ENCODE measurements at places on chromosomes 7 and 10. TPM values are rescaled to one million over a fixed set of nuclear protein-coding genes. Genes with fewer than 3 reads are reported as not detected.

The CALN1 gene
- not detected for total RNA-seq

The SUMF2 gene
- total RNA-seq = 159 TPM

The PARG gene
- 42.4 TPM for total RNA-seq

The NEBL gene
- total RNA-seq = 7.5 TPM

The FKBP14 gene
- 46.0 TPM for total RNA-seq

The DUSP5 gene
- 29.3 TPM for total RNA-seq

DNA sequence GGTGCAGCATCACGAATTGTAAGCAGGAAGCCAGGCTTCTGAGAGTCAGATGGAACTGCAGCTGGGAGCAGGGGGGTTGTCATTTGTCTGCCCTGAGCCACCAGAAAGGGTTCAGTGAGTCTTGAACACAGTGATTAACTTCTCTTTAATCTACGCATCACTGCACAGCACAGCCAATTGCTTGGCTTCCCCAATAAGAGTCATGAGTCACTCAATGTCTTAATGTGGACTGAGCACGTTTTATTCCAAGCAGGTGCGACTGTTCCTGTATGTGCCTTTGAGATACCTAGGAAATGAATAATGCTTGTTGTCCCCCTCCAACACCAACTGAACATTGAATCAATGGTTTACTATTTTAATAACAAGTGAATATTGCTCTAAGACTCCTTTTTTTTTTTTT is 26.0 kb upstream of the PLEKHA1 start:
- DNase-seq = no peak

DNA sequence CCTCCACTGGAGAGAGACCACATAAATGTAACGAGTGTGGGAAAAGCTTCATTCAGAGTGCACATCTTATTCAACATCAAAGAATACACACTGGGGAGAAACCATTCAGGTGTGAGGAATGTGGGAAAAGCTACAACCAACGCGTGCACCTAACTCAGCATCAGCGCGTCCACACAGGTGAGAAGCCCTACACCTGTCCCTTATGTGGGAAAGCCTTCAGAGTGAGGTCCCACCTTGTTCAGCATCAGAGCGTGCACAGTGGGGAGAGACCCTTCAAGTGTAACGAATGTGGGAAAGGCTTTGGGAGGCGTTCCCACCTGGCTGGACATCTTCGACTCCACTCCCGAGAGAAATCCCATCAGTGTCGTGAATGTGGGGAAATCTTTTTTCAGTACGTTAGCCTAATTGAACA is 20.6 kb downstream of the FAM200A start:
- DNase-seq = no peak

DNA sequence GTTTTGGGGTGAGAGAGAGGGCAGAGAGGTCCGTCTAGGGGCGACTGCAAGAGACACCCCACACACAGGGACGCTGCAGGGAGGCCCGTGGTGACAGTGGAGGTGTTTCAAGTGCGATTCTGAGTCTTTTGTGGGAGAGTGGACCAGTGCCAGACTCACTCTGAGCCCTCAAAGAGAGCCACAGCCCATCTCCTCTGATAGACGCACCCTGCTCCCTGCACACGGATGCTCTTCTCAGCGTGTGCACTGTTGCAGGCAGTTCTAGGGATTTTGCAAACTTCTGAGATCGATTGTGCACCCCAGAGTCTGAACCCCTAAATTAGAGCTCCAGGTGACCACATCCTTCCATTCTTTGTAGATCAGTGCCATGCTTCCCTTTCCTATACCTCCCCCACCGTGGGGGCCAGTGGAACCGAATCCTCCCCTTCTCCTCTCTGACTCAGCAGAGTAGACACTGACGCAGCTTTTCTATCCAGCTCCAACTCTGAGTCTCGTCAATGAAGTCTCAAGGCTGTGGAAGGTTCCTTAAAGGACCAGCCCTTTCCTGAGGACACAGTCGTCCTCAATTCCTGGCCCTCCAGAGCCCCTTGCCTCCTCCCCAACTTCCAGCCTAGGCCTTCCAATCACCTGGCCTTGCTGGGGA is 83.8 kb downstream of the TMEM130 start:
- DNase-seq = no peak

DNA sequence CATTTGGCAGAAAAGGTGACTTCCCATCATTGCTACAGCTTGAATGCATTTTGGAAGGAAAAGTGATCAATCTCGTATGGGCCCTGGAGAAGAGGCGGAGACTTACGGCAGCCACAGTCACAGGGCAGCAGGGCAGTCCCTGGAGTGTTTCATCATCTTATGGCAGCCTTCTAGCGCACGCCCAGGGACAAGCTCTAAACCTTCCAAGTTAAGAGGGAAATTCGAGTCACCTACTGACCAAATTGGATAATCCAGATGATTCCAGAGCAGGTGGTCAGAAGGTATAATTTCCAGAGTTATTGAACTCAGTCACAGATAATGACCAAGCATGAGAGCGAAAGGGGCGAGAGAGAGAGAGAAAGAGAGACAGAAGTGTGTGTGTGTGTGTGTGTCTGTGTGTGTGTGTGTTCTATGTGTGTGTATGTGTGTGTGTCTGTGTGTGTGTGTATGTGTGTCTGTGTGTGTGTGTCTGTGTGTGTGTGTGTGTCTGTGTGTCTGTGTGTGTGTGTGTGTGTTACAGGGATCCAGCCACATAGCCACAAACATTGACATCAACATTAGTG is 123.7 kb upstream of the ADAM12 start:
- DNase-seq = no peak

DNA sequence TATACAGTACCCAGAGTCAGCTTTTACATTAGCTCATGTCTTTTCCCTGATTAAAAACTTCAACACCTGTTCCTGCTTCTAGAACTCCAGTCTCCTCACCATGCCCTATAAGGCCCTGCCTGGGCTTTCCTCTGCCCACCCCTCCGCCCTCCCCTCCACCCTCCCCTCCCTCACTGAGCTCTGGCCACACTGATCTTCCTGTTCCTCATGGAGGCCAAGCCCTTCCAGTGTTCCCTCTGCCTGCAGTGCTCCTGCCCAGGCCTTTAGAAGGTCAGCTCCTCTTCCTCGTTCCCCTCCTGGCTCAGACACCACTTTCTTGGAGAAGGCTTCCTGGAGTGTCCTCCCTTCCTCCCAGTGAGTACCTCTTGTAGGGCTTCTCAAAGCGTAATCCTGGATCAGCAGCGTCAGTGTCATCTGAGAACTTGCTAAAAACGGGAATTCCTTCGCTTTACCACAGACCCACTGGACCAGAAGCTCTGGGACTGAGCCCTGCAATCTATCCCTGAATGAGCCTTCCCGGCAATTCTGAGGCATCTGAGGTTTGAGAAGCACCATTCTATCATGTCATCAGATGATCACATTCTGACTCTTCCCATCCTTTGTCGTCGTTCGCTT is 3.7 kb downstream of the PDZD7 start:
- no peak for DNase-seq

DNA sequence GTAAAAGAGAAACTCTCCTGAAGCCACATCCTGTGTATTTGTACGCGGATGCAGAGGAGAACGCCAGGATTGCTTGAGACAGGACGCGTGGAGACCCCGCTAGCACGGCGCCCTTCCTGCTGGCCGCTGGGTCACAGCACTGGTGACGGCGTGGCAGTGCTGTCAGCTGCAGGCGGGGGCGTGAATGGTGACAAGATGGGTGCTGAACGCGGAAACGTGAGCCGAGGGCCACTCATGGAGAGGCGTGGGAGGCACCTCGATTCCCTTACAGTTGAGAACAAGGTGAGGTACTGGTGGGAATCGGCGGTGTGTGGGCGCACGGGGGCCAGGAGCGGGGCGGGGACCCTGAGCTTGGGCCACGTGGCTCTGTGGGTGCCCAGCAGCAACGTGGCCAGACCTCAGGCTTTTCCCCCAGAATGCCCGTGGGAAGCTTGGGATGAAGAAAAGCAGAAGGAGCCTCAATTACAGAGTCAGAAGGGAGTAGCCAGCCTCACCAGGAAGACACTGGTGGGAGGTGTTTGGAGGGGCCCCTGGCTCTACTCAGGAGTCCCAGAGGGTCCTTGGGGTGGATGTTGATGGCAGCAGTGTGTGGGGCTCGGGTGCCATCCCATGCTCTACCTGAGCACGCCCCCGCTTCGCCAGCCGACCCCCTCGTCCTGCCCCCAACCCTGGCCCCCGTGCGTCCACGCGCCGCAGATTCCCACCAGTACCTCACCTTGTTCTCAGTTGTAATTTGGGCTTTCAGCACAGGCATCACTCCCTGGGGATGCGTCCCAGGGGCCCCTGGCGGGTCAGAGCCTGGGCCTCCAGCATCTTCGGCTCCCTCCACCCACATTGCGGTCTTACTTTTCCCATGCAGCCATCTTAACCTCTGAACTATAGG is 208.4 kb upstream of the TCERG1L start:
- no peak for DNase-seq
